Activated T-cell treated with anti-CD3 and anti-CD28 coated beads for 4 hours (primary cell): ENCODE measurements at places on chromosomes 7 and 10.

GRCh38 chr7:28976022-28976421 is 17.9 kb upstream of the TRIL start:
- DNase-seq, result no peak

- DNase-seq, result no peak
Observed at GRCh38 chr10:5447611-5448071, 35.3 kb downstream of the NET1 start.

GRCh38 chr10:76309070-76309469 is 877.6 kb downstream of the LRMDA start:
- no peak for DNase-seq

DNA sequence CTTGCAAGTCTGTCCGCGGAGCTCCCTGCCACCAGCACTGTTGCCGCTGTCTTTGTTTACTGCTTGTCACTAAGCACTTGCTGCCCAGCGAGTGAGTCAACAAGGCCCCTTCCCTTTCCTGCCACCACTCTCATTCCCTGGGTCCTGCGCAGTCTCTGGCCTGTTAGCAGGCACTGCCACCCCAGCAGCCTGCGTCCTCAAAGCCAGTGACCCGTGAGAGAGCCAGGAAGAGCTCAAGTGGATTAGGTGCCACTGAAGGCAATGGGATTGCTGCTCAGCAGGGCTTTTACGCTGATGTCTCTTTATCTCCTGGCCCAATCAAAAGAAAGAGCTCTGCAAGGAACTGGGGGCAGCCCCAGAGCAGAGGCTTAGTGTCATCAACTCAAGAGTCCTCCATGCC is at the start of gene FRMPD2:
Gene FRMPD2, minus strand, starts transcription at position 61 of the 400 bp plus-strand sequence. CDS start 129 bp downstream, outside the sequence.
- no peak for DNase-seq

DNA sequence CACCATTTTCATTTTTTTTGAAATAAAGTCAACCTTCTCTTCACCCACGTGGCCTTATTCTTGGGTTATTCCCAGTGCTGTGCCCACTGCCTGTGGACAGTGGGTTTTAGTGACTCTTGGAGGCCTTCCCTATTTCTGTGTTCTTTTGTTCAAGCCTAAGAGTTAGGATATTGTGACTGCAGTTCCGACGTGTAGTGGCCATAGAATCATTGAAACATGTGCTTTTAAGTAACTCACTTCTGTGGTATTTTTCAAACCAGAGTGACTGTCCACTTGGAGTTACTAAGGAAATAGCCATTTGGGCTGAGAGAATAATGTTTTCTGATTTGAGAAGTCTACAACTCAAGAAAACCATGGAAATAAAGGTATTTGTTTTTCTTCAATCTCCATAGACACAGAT is 23.7 kb downstream of the TDRD1 start:
- no peak for DNase-seq

DNA sequence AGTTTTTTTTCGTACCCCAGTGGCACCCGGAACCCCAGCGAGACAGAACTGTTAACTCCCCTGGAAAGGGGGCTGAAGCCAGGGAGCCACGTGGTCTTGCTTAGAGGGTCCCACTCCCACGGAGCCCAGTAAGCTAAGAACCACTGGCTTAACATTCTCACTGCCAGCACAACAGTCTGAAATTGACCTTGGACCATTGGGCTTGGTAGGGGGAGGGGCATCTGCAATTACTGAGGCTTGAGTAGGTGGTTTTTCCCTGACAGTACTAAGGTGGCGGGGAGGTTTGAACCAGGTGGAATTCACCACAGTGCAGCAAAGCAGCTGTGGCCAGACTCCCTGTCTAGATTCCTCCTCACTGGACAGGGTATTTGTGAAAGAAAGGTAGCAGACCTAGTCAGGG is 196.5 kb downstream of the ADK start:
- no peak for DNase-seq

- no peak for DNase-seq
Observed at GRCh38 chr7:106604303-106604924, 56.5 kb downstream of the CCDC71L start.
